Keratinocyte (primary cell): ENCODE measurements at places on chromosomes 7 and 10.

DNA sequence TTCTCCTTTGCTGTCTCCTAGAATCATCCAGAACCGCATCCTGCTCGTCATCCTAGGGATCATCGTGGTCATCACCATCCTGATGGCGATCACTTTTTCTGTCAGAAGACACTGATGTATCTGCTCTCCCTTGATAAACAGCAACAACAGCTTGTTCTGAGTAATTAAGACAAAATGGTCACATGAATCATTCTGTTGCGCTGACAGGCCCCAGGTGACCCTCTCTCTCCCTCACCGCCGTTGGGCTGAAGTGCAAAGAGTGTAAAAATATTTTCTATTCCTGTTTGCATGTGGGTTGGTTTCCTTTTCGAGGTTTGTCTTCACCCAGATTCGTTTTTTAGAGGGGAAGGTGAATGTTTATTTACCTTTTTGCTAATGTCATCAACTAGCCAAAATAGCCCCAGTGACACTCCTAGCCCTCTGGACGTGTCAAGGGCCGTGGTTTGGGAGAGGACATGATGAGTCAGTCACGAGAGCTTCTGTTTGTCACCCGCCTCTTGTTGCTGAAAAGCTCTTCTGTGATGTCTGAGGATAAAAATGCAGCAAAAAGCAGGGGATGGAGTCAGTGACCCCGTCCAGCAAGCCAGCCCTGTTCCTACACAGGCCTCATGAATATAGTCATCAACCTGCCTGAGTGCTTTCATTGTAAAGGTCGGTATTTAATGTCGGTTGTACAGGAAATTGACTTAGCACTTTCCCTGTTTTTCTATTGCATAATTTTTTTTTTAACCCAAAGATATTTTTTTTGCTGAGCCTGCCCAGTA lies 134.6 kb upstream of the TCF7L2 start:
- no peak for DNase-seq
- H3K27ac ChIP-seq: no peak overlapping the region
- peaks cover 21% of the 10 kb centered on the region for H3K4me1 ChIP-seq
- H3K4me3 ChIP-seq: no peak overlapping the region
- no peaks in the 10 kb centered on the region for H3K36me3 ChIP-seq

DNA sequence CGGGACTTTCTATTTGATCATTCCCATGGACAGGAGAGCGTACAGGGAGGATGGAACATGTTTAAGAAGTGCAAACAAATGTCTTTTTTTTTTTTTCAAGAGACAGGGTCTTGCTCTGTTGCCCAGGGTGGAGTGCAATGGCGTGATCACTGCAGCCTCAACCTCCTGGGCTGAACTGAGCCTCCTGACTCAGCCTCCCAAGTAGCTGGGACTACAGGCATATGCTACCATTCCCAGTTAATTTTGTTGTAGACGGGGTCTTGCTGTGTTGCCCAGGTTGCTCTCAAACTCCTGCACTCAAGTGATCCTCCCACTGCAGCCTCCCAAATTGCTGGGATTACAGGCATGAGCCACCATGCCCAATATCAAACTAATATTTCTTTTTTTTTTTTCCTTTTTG lies 40.5 kb downstream of the SPDYE5 start:
- H3K4me1 ChIP-seq: no peaks in the 10 kb centered on the region
- H3K27me3 ChIP-seq: no peaks in the 10 kb centered on the region
- H3K4me3 ChIP-seq: no peak overlapping the region
- no peak overlapping the region for H3K27ac ChIP-seq

- no peak overlapping the region for H3K4me3 ChIP-seq
- H3K36me3 ChIP-seq: no peaks in the 10 kb centered on the region
- no peaks in the 10 kb centered on the region for H3K4me1 ChIP-seq
- H3K27ac ChIP-seq: no peak overlapping the region
- no peak for DNase-seq
These were observed 1205.2 kb upstream of the AUTS2 start for GRCh38 chr7:68393051-68393450.

DNA sequence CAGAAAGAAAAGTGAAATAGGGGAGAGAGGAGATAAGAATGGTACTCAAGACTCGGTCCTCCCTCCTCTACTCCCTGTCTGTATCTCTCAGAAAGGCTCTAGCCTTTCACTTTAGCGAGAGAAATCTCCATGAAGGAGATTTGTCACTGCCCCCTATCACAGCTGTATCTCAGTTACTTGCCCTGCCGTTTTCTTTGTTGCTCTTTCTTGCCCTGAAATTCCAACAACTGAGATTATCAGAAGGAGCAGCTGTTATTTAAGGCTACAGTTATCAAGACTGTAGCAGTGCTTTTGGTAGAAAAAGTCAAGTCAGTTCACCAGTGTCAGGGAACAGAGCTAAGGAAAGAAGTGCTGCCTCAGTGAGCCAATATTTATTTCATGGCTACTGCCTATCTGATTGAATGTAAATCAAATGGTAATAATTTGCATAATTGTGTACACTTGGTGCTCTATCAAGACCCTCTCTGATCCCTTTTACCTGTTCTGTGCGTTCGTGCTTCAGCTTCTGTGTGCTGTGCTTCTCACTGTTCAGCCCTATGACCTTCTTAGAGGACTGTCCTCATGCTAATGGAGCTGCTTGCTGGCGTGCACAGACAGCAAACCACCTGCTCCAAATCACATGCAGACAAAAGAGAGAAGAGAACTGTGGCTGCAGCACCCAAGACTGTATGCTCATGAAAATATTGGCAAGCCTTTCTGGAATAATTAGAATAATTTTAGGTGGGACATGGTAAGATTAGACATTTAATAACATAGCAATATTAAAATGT lies 180.2 kb upstream of the FAM3C start:
- H3K36me3 ChIP-seq: no peaks in the 10 kb centered on the region
- no peaks in the 10 kb centered on the region for H3K27me3 ChIP-seq
- no peak for DNase-seq
- no peak overlapping the region for H3K4me3 ChIP-seq

GRCh38 chr10:89845541-89846280 lies 144.3 kb downstream of the KIF20B start:
- DNase-seq: no peak
- H3K36me3 ChIP-seq: no peaks in the 10 kb centered on the region
- H3K27ac ChIP-seq: no peak overlapping the region
- peaks cover 9% of the 10 kb centered on the region for H3K4me1 ChIP-seq
- no peak overlapping the region for H3K4me3 ChIP-seq

GRCh38 chr10:62230344-62231121 lies 38.1 kb downstream of the RTKN2 start:
- no peaks in the 10 kb centered on the region for H3K27me3 ChIP-seq
- no peaks in the 10 kb centered on the region for H3K36me3 ChIP-seq
- peaks cover 31% of the 10 kb centered on the region for H3K4me1 ChIP-seq
- DNase-seq: no peak
- H3K4me3 ChIP-seq: no peak overlapping the region

DNA sequence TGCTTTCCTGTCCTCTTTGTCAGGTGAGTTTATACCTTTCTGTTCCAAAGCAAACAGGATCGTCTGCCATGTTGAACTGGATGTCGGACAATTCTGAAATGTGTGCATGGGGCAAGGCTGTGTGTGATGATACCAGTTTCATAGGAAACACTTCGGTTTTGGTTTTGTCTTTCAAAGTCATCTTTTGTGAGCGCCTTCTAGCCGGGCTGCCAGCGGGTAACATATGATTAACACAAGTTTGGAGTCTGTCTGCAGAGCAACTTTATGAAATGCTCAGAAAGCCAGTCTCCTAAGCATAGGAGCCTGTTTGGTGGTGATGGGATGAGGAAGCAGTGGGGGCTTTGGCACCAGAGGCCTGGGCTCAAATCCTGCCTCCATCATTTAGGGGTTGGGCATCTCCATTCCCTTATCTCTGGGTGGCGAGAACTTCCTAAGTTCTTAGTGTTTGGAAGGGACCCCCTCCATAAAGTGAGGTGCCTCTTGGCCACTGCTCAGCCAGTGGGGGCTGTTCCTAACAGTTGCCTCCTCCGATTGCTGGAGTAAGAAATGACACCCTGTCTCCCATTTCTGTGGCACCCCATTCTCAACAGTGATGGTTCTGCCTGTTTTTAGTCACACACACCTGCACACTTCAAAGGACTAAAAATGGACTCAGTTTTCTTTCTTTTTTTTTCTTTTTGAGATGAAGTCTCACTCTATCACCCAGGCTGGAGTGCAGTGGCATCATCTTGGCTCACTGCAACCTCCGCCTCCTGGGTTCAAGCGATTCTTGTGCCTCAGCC lies 36.8 kb downstream of the CUX1 start:
- H3K36me3 ChIP-seq: no peaks in the 10 kb centered on the region
- H3K27me3 ChIP-seq: no peaks in the 10 kb centered on the region
- H3K4me1 ChIP-seq: peaks cover 3% of the 10 kb centered on the region
- H3K4me3 ChIP-seq: no peak overlapping the region
- no peak overlapping the region for H3K27ac ChIP-seq
- no peak for DNase-seq

GRCh38 chr10:125852487-125852886 lies 28.6 kb downstream of the DHX32 start:
- no peak overlapping the region for H3K4me3 ChIP-seq
- peaks cover 16% of the 10 kb centered on the region for H3K36me3 ChIP-seq
- no peak overlapping the region for H3K27ac ChIP-seq
- DNase-seq: no peak
- H3K4me1 ChIP-seq: no peaks in the 10 kb centered on the region
- no peaks in the 10 kb centered on the region for H3K27me3 ChIP-seq

DNA sequence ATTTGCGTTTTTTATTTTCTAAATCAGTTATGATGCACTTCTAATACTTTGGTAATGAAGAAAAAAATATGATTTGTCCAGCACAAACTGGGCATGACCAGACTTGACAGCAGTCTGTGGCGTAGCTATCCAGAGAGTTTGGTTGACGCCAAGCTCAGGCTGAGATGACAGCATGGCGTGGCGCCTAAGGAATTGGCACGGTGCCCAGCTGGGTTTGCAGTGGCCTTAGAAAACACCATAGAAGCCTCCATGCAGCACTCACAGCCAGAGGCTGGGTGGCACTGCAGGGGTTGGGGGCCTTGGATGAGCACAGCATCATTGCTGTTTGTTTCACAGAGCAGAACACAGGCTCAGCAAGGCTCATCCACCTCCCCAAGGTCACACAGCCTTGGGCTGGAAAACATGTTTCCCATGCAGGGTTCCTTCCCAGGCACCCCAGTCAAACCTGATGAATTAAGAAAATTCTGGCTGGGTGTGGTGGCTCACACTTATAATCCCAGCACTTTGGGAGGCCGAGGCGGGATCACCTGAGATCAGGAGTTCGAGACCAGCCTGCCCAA lies 88.9 kb downstream of the GTF2IRD1 start:
- H3K36me3 ChIP-seq: peaks cover 4% of the 10 kb centered on the region
- peak; percentile 32 for DNase-seq
- peaks cover 7% of the 10 kb centered on the region for H3K4me1 ChIP-seq
- H3K4me3 ChIP-seq: no peak overlapping the region
- no peak overlapping the region for H3K27ac ChIP-seq
- H3K27me3 ChIP-seq: no peaks in the 10 kb centered on the region

DNA sequence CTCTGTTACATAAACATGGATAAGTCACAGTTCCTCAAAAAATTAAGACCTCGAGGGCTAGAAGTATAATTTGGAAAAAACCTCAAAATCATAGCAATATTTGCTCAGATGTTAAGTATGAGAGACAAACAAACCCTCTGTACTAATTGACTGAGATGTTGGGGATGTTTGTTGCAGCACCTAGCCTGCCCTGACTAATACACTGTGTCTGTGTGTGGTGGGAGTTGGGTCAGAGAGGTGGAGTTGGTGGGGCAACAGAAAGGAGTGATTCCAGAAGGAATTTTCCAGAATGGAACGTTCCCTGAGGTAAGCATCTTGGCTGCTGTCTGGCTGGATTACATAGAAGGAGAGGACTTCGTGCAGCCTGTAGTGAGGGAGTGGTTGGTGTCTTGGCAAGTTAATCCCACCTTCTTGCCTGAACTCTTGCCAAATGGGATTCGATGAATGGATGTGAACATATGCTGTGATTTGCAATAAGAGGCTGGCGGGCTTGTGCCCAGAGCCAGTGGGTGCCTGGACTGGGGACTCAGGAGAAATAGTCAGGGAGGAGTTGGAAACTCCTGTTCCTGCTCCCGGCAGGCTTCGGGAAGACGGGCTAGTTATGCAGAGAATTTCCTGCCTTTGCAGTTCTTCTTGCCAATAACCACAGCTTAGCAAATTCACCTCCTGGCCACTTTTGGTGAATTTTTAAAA lies 9.3 kb upstream of the FAM180A start:
- H3K27me3 ChIP-seq: no peaks in the 10 kb centered on the region
- no peak for DNase-seq
- no peaks in the 10 kb centered on the region for H3K36me3 ChIP-seq
- H3K4me1 ChIP-seq: peaks cover 26% of the 10 kb centered on the region
- no peak overlapping the region for H3K27ac ChIP-seq

- DNase-seq: no peak
- H3K4me3 ChIP-seq: peak overlapping the region; percentile 94
- H3K4me1 ChIP-seq: peaks cover 19% of the 10 kb centered on the region
- H3K27me3 ChIP-seq: no peaks in the 10 kb centered on the region
- H3K36me3 ChIP-seq: no peaks in the 10 kb centered on the region
These were observed 581 bp downstream of the PTPRZ1 start for GRCh38 chr7:121873289-121874194.

DNA sequence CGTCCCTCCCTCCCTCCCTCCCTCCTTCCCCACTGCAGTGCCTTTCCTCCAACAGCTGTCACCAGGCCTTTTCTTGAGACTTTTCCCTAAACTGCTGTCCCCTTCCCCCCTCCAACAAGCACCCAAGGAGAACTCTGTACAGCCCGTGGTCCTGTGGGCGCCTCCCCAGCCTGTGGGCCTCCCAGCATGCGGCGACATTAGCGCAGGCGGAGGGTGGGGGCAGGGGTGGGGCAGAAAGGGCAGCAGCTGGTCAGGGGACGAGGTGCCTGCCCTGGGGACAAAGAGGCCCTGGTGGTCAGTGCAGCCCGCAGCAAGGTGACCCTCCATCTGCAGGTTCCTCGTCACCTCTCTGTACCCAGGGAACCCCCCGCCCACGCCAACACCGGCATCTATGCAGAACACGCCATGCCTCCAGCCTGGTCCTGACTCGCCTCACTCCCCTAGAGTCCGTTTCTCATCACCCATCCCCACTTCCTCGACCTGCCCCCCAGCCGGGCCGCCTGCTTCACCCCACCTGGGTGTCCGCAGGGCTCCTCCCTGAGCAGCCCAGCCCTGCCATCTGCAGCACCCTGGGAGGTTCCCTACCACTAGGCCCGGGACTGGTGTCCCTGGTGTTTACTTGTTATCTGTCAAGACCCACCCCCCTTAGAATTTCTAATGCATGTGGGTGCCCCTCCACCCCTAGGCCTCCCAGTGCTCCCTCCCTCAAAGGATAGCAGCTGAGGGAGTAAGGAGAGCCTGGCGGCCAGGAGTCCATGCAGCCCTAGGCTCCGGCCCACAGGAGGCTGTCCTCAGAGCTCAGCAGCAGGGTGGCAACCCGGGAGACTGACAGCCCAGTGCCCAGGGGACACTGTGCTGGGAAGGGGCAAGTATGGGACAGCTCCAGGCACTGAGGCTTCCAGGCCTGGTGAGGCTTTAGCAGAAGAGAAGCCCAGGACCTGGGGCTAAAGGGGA lies 147.8 kb downstream of the ARHGAP22 start:
- H3K4me3 ChIP-seq: no peak overlapping the region
- H3K36me3 ChIP-seq: no peaks in the 10 kb centered on the region
- no peaks in the 10 kb centered on the region for H3K4me1 ChIP-seq

- H3K27me3 ChIP-seq: no peaks in the 10 kb centered on the region
- no peaks in the 10 kb centered on the region for H3K4me1 ChIP-seq
- no peak for DNase-seq
- no peaks in the 10 kb centered on the region for H3K36me3 ChIP-seq
- H3K4me3 ChIP-seq: no peak overlapping the region
- H3K27ac ChIP-seq: no peak overlapping the region
These were observed 69.7 kb downstream of the NPS start for GRCh38 chr10:127618797-127619196.
